ENCODE measurements at places on chromosomes 6 and 20. TPM values are rescaled to one million over a fixed set of nuclear protein-coding genes. Genes with fewer than 3 reads are reported as not detected.
A peak's percentile ranks its signal among the peaks of the same experiment; 100 is the strongest.

- no peak for DNase-seq
These were observed 34.9 kb downstream of the ELOVL5 start for GRCh38 chr6:53313784-53314400.

OR2B6 gene
- not detected for total RNA-seq

DNA sequence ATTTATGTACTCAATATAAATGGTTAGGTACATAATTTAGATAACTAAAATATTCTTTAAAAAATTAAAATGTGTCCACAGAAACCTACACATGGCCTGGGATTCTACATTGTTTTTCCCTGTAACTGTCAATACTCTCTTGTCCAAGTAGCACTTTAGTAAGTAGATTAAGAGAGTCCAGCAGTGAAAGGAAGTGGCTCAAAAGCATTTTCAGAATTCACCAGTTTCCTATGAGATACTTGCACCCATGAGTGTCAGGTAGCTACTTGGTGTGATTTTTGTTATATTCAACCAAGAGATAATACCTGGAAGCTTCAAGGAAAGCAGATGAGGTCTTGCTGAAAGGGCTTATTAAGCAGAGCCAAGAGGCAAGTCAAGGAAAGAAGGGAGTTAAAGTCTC lies 126.3 kb downstream of the FYN start:
- DNase-seq, result no peak

- no peak for DNase-seq
These were observed 12.0 kb downstream of the RRAGD start for GRCh38 chr6:89400050-89400449.

SLC13A3 gene
- total RNA-seq, result not detected

- no peak for DNase-seq
These were observed 17.1 kb downstream of the RIPOR2 start for GRCh38 chr6:24918641-24919055.

NMBR gene
- not detected for total RNA-seq

TRIM31 gene
- total RNA-seq, result not detected

GSTA1 gene
- not detected for total RNA-seq

GRCh38 chr20:22802296-22802695 lies 217.9 kb upstream of the FOXA2 start:
- DNase-seq, result no peak

DNA sequence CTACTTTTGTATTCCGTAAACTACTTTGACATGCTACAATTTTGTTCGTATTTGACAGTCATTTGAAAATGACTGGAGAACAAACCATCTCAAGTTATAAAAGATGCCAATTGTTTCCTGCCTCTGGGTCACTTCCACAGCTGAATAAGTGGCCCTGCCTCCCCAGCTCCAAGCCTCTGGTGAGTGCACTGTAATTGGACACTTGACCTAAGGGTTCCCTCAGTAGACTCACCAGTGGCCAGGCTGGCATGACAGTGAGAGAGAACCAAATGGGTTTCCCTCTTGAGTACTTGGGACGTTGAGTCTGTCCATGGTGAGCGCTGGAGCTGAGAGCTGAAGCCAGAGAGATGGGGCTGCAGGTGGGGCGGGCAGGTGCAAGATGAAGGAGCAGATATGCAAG lies 57.1 kb downstream of the SLC35D3 start:
- DNase-seq, result no peak

TTBK1 gene
- total RNA-seq, result not detected

THEMIS gene
- not detected for total RNA-seq

DNA sequence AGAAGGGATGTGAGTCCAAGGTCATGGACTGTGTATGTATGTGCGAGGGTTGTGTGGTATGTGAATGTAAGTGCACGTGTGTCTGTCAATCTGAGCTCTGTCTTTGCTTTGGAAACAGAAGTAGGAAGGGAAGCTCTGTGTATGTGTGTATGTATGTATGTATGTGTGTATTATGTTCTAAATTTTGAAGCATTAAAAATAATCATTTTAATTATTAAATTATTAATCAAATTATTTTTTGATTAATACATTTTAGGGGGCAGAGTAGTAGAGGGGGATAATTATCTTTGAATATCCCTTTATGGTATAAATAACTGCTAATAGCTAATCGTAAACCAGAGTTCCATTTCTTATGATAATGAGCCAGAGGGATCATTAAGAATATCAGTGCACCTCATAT lies 42.8 kb downstream of the SH3BGRL2 start:
- DNase-seq, result no peak

DNA sequence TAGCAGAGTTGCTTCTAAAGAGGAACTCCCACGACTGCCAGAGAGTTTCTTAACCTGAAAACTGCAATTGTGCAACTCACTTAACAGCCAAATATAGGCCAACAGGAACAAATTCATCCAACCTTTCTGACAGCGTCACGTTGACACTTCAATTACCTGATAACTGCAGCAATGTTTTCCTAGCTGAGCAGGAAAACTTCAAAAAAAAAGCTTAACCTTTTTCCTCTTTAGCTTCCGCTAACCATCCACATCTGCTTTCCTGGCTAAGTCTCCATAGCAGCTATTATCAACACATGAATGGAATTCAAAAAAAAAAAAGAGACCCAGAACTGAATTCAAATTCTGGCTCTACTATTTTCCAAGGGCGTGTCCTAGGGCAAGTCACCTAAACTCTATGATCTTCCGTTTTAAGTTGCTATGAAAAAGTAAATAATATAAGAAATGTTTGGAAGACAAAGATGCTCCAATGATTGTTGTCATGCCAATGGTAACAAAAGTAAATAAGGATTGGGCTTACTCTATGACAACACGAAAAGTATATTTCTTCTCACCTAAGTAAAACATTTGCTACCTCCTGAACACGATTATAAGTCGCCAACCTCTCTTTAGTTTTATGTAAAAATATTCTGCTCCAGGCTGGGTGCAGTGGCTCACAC lies 524.6 kb upstream of the JARID2 start:
- DNase-seq, result no peak

DNA sequence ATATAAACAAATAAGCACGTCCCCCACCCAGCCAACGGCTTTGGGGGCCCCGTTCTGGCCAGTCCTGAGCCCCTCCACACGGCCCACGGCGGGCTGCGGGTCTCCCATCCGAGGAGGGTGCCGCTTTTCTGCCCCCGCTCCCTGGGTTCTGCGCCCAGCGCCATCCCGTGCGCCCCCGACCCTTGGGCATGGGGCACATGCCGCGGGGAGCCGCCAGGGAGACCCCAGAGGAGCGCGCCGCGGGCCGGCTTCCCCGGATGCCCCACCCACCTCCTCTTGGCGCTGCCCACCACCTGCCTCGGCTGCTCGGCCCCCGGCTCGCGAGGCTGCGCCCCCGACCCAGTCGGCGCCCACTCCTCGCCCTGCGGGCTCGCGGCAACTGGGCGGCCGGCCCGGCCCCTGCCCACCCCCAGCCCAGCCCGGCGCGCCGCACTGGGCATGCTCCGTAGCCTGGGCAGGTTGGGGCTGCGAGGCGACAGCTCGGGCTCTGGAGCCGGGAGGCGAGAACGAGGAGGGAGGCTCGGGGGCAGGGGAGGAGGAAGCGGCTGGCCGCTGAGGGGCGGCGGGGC lies 570 bp upstream of the PLCB4 start:
- DNase-seq, result peak; percentile 52

MUC22 gene
- not detected for total RNA-seq

DNA sequence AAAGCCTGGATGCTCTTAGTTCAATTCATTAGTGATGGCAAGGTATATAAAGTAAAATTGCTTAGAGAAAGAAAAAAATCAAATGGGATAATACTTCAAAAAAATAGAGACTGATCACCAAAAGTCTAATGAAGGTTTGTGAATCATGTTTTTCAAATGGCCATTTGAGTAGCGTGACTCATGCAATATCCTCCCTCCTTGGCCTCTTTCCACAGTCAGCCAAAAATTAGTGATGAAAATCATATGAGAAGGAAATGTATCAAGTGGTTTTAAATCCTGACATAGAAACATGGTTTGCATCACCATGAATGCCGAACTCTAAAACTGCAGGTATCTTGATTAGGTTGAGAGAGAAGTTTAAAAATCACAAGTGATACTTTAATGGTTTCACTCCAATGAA lies 1.2 kb upstream of the COL19A1 start:
- no peak for DNase-seq

BMP6 gene
- total RNA-seq, result 33.2 TPM

DNA sequence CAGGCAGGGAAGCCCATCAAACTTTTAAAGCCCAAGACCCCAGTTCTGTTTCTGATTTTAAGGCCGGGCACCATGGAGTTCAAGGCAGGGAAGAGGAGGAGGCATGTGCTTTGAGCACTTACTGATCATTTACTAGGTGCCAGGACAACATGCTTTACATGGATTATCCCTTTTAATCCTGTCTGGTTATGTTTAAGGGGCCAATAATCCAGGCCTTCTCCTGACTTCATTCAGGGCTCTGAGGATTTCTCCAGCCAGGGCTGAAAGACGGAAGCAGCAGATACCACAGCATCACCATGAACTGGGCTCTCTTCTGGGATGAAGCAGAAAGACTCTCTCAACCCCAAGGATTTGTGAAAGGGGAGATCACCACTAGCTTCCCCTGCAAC lies 4.1 kb downstream of the CCND3 start:
- DNase-seq, result no peak

GRCh38 chr6:30828027-30828962 lies 56.0 kb upstream of the DDR1 start:
- peak; percentile 83 for DNase-seq

SLC26A8 gene
- not detected for total RNA-seq

GRCh38 chr6:168217880-168218537 lies 101.6 kb downstream of the DACT2 start:
- no peak for DNase-seq

DNA sequence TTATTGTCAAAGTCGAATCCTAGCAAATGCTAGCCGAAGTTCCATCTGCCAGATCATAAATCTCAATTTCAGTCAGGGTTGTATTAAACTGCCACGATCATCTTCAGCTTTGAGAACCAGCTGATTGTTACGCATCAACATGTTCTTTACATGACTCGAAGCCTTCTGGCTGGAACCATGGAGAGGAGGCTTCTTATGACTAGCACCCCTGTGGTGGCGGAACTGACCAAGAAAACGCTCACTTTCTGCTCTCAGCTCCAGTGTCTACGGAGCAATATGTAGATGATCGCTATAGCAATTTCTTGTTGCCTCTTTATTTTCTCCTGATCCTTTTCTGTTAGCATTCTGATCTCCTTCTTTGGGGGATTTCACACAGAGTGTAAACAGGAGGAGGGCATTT lies 479.4 kb upstream of the SLC35B3 start:
- DNase-seq, result no peak

PCK1 gene
- total RNA-seq, result 0.32 TPM

SMPDL3A gene
- total RNA-seq, result 2.0 TPM

GRCh38 chr6:154247119-154247861 lies 109.3 kb downstream of the IPCEF1 start:
- DNase-seq, result no peak

DNA sequence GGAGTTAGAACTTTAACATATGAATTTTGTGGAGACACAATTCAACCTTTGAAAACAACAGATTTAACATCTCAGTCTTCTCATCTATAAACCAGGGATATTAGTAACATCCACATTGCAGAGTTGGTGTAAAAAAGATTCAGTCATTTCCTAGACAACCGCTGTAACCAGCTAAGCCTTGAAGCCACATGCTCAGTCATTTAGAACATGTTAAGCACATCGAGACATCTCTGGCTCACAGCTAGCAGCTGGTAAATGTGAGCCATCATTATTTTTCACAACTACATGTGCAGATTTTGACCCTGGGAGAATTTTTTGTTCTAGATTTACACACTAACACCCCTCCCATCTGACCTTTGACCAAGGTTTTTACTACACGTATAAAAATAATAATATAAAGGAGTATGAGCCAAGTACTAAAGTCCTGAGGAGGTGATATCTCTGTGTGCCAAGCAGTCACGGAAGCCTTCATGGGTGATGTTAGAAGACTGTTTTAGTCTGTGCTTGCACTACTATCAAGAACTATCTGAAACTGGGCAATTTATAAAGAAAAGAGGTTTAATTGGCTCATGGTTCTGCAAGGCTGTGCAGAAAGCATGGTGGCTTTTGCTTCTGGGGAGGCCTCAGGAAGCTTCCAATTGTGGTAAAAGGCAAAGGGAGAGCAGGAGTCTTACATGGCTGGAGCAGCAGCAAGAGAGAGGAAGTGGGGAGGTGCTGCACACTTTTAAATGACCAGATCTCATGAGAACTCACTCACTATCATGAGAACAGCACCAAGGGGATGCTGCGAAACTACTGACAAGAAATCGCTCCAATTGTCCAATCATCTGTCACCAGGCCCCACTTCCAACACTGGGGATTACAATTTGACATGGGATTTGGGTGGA lies 48.7 kb upstream of the IL20RA start:
- DNase-seq, result no peak

- DNase-seq, result no peak
These were observed 338.0 kb downstream of the ADGRB3 start for GRCh38 chr6:68973066-68973465.

GRCh38 chr6:122484760-122485159 lies 13.2 kb upstream of the SERINC1 start:
- no peak for DNase-seq

DNA sequence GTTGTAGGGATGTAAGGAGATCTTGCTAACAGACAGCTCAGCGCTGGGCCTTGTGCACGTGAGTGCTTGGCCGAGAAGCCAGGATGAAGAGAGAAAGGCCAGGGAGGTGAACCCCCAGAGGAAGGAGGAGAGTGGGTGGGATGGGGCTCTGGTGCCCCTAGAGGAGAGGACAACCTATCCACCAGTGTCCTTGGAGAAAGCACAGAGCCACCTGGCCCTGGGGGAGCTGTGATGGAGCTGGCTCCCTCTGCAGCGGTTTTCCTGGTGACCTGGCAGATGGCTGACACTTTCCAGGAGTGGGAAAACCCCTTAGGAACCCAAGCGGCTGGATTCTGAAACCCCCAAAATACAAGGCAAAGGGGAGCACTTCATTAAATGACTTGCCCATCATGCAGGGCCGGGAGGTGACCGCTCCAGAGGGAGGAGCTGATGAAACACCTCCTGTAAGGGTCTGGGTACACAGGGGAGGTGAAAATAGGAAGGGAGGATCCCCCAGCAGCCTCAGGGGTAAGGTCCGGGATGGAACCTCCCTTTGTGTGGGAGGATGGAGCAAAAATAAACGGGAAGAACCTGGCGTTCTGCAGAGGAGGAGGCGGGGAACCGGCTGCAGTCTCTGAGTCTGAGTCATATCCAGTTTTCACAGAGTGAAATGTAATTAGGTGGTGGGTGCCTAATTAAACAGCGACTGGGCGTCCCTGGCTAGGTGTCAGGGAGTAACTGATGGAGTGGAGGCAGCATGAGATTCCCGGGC lies 80.4 kb downstream of the SULF2 start:
- DNase-seq, result no peak

DNA sequence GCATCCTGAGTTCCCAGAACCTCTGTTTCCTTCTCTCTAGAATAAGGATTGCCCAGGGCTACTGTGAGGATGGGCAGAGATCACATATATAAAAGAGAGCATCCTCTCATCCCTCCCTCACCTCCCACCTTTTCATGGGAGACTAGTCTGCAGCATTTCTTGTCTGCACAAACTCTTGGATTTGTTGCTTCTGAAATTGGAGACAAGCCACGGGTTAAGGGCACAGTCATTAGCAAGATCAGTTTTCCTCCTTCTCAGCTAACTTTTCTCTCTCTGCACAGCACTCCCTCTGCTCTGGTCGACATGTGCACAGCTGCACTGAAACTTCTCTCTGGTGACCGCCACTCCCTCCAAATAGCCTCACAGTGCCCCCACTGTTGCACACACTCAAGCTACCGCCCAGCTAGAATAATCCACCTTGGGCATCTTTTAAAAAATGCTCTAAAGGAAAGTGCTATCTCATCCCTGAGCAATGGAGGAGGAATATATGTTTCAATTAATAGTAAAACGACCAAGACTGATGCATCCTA lies 50.9 kb upstream of the DUSP22 start:
- no peak for DNase-seq

SEMG1 gene
- not detected for total RNA-seq
